Dermis blood vessel endothelial cell (primary cell): ENCODE measurements at places on chromosomes 7 and 10. TPM values are rescaled to one million over a fixed set of nuclear protein-coding genes. Genes with fewer than 3 reads are reported as not detected.

DNA sequence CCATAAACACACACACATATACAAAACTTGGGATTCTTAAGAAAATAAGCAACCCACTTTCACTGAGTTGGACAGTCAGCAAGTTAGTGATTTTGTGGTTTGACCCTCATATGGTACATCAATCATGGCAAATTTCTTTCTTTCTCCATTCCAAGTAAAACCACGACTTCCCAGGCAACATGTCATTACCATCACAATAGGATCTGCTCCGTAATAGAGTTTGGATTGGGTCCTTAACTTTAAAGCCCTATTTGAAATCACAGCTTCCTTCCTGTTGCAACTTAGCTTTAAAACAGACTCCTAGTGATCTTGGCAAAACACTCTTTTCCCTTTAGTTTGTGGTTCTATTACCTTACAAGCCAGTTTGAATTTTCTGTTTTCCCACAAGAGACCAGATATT, 483.6 kb downstream of the INHBA start:
- DNase-seq: no peak

- no peak for DNase-seq
Measured at GRCh38 chr10:23196915-23197314, 4.8 kb downstream of the PTF1A start.

GRCh38 chr7:113283861-113284260, 165.5 kb upstream of the SMIM30 start:
- DNase-seq: no peak

GRCh38 chr7:3008386-3008785, 35.3 kb downstream of the CARD11 start:
- no peak for DNase-seq

Gene CLEC5A
- total RNA-seq: not detected in 2 replicates
